KBM-7 (cell line): ENCODE measurements at places on chromosomes 3 and 15.

GRCh38 chr15:64502151-64502550 lies 41.8 kb downstream of the ZNF609 start:
- DNase-seq = no peak

GRCh38 chr3:9088441-9089353 lies 125.4 kb upstream of the RAD18 start:
- DNase-seq = no peak

DNA sequence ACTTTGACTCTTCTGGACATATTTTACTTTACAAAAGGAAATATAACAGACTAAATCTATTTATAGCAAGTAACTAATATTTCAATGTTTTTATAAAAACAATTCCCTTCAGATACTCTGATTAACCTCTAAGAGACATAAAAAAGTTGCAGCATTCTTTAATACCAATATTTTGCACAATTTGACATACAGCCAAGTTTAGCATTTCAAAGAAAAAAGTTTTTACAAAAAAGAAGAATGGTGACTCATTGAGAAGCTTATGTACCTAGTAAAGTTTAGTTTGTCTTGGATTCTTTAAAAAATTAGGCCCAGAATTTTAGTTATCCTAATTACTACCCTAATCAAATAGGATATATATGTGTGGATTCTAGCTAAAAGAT lies 17.6 kb downstream of the DAZL start:
- no peak for DNase-seq

GRCh38 chr15:40927873-40928806 lies 1.0 kb upstream of the DLL4 start:
- peak; percentile 35 for DNase-seq

GRCh38 chr3:123076496-123077418 lies 9.9 kb downstream of the PDIA5 start:
- no peak for DNase-seq

DNA sequence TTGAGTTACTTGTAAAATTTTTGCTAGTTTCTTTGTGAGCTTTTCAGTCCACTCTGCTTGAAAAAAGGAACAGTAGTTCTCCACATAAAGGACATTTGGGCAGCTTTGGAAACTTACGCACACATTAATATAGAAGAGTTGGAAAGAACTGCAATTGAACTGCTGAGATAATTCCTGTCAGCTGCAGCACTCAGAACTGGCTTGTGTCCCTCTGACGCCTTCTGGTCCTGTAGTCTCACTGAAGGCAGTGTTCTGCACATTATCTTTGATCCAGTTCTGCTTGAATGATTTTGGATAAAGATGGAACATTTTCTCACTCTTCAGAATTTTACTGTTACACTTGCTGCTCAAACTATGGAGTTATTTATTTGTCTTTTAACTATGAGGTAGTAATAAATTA lies 901.9 kb downstream of the OTOL1 start:
- no peak for DNase-seq

DNA sequence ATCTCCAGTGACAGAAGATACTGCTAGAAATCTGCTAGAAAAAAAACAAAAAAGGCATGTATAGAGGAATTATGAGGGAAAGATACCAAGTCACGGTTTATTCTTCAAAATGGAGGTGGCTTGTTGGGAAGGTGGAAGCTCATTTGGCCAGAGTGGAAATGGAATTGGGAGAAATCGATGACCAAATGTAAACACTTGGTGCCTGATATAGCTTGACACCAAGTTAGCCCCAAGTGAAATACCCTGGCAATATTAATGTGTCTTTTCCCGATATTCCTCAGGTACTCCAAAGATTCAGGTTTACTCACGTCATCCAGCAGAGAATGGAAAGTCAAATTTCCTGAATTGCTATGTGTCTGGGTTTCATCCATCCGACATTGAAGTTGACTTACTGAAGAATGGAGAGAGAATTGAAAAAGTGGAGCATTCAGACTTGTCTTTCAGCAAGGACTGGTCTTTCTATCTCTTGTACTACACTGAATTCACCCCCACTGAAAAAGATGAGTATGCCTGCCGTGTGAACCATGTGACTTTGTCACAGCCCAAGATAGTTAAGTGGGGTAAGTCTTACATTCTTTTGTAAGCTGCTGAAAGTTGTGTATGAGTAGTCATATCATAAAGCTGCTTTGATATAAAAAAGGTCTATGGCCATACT lies 4.0 kb downstream of the B2M start:
- no peak for DNase-seq

DNA sequence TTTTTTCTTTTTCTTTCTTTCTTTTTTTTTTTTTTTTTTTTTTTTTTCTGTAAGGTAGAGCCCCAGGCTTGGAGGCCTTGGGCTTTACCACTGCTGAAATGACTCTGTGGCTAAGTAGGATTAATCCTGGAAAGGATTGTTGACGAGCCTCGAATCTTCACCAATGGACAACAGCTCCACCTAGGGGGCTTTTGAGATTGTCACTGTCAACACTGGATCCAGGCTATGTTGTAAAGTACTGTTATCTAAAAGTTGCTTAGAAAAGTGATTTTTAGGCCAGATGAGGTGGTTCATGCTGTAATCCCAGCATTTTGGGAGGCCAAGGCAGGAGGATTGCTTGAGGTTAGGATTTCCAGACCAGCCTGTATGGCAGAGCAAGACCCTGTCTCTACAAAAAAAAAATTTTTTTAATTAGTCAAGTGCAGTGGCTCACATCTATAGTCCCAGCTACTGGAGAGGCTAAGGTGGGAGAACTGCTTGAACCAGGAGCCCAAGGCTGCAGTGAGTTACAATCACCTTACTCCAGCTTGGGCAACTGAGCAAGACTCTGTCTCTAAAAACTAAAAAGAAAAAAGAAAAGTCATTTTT lies 41.6 kb downstream of the KLHL18 start:
- DNase-seq = peak; percentile 75

- no peak for DNase-seq
Observed at GRCh38 chr15:89101302-89102193, 13.3 kb downstream of the ABHD2 start.

DNA sequence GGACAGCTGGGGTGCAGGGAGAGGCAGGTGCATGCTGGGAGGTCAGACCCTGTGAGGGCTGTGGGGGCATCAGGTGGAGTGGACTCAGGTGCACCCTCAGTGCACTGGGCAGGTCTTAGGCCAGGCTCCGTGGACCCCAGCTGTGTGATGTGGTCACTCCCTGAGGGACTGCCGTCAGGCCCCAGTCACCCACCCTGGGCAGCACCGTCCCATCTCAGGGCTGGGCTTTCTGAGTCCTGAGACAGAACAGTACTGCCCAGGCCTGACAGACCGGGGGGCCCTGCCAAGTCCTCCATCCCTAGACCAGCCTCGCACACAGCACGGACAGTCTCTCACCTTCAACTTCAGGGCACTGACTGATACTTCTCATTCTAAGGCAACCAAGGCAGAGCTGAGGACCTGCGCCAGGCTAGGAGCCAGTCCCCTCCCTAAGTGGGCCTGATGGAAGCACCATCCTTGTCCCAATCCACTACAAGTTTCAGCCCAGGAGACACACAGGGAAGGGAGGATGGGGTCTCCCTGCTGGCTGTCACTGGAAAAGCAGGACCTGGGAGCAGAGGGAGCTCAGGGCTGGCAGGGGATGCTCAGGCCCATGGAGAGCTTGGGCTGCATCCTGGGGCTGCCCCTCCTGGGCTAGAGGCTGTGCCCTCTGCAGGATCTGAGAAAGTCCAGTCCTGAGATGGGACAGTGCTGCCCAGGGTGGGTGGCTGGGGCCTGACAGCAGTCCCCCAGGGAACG lies 86.3 kb downstream of the LMLN start:
- DNase-seq = no peak
